ENCODE measurements at places on chromosomes 12 and 14.

GRCh38 chr14:91983588-91983987, 36.1 kb upstream of the FBLN5 start:
- DNase-seq = no peak

DNA sequence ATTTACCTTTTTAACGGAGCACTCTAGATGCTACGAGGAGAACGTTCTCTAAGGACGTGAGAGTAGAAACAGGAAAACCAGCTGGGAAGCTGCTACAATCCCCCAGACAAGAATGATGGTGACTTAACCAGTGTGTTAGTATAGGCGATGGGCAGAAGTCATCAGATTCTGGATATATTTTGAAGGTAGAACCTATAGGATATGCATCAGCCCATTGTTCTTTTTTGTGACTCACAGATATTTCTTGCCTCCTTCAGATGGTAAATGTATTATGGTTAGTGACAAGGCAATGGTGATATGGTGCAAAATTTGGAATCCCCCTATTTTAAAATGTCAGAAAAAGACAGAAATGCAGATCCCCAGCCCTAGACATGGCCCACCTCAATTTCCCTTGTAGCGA, 258.2 kb downstream of the PHLDA1 start:
- DNase-seq = no peak

- no peak for DNase-seq
Measured at GRCh38 chr12:47066278-47067025, 13.0 kb upstream of the PCED1B start.

GRCh38 chr14:37550511-37550910, 44.5 kb downstream of the FOXA1 start:
- DNase-seq = no peak

DNA sequence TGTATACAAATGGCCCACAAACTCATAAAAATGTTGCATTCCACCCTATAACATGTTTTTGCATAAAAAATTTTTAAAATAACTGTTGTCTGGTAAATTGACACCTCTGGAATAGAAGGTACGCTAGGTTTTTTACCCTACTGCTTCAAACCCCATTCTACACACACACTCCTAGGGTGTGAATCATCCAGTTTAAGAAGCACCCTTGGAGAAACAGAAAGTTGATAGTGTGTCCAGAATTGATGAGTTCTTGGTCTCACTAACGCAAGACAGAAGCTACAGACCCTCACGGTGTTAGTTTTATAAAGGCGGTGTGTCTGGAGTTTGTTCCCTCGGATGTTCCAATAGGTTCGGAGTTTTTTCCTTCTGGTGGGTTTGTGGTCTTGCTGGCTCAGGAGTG, 158.5 kb downstream of the KLRB1 start:
- no peak for DNase-seq

GRCh38 chr12:14959916-14960496, 1.4 kb downstream of the ARHGDIB start:
- no peak for DNase-seq

DNA sequence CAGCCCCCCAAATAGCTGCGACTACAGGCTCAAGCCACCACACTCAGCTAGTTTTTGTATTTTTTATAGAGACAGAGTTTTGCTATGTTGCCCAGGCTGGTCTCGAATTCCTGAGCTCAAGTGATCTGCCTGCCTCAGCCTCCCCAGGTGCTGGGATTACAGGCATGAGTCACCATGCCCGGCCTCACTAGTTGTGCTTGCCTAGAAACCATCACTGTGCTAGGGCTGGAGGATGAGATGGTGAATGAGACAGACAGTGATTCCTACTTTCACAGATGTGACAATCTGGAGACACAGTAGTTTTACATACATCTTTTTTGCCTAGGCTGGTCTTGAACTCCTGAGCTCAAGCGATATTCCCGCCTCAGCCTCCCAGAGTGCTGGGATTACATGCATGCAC, 7.5 kb upstream of the MSI1 start:
- DNase-seq = no peak

DNA sequence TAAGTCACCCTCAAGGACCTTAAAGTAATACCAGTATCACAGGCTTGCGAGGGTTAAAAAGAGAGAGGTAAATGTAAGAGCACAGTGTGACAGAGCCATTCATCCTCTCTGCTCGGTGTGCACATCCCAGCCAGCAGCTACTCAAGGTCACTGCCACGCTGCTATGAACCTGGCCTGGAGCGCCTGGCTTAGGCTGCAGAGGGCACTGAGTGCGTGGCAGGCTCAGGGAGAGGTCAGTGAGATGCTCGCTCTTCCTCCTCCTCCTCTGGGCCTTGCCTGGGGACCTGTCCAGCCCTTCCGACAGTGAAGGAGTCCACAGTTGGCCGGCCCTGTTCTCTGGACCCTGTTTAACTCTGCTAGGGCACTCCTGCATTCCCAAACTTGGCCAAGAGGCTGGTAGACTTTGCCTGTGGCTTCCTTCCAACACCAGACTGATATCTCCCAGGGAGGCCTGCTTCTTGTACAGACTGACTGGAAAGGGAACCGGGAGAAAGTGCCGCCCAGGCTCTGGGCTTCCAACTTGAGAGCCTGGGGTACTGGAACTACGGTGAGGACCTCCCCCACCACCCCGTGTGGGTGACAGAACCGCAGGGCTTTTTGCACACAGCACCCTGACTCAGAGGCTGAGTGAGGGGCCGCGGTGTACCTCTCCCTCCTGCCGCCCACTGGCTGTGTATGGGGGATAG, 62.6 kb upstream of the CORO1C start:
- DNase-seq = no peak

- no peak for DNase-seq
Measured at GRCh38 chr12:131012279-131013069, 58.8 kb downstream of the ADGRD1 start.

DNA sequence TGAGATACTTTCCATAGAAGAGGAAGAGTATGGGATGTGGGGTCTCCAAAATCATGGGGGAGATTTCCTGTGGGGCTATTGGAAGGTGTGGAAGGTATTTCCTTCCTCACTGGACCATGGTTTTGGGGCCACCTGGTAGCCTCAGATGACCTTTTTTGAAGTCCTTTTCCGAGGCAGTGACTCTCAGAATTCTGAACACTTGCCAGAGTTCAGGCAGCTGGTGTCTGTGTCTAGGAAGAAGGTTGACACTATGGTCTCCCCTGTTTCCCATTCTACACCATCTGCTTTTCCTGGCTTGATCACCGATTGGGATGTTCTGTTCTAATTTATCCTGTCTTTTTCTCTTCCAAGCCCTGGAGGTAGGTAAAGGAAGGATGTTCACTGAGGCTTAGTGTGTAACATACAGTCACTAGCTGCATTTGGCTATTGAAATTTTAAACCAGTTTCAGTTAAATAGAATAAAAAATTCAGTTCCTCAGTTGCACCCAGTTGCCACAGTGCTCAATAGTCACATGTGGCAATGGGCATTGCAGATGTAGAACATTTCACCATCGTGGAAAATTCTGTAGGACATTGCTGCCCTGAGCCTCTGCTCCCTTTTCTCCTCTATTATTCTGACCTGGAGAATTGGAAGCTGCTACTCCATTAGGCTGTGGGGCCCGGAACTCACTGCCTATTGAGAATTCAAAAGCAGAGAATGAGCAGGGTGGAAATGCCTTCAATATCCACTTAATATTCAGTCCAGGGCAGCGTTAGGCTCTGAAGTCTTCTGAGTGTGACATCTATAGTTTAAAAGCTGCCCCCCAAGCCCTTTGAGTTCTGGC, 11.0 kb upstream of the PLEKHG3 start:
- no peak for DNase-seq

DNA sequence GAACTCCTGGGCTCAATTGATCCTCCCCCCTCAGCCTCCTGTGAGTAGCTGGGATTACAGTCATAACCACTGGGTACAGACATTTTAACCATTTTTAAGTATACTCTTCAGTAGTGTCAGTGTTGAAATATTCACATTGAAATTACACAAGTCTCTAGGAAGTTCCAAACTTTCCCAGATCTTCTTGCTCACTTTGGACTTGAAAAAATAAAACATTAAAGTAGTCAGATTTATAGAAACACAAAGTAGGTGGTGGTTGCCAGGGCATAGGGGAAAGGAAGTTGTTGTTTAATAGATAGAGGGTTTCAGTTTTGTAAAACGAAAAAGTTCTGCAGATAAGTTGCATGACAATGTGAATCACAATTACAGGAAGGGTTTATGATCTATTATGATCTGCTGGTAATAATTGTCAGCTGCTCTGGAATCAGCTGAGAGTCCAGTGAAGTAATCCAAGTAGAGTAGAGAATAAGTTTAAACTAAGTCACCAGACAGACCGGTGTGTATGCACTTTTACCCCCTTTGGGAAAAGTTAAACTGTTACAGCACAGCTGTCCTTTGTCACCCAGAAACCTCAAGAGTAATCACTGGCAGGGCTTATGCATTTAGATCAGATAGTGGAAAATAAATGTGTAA, 27.4 kb downstream of the PCNX1 start:
- peak; percentile 14 for DNase-seq

GRCh38 chr14:70785556-70785955, 23.8 kb downstream of the MAP3K9 start:
- peak; percentile 10 for DNase-seq

GRCh38 chr14:59091976-59092375, 96.5 kb upstream of the DAAM1 start:
- DNase-seq = no peak

DNA sequence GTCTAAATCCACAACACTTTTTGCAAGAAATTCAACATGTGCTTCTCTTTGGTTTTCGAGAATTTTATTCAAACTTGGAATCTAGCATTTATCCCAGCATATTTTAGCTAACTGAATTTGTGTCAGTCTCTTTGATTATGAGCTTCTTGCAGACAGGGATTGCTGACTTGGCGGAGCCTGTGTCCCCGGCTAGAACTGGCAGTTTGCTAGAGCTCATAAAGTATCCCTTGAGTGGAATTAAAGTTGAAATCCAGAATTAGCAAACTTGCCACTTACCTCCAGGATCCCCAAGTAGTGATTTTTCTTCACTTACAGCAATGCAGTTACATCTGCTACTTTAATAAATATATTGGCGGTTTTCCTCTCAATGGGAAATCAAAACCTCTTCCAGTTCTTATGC, 306.9 kb downstream of the AACS start:
- DNase-seq = no peak

GRCh38 chr12:122886851-122887818, 8.8 kb downstream of the VPS37B start:
- peak; percentile 86 for DNase-seq

DNA sequence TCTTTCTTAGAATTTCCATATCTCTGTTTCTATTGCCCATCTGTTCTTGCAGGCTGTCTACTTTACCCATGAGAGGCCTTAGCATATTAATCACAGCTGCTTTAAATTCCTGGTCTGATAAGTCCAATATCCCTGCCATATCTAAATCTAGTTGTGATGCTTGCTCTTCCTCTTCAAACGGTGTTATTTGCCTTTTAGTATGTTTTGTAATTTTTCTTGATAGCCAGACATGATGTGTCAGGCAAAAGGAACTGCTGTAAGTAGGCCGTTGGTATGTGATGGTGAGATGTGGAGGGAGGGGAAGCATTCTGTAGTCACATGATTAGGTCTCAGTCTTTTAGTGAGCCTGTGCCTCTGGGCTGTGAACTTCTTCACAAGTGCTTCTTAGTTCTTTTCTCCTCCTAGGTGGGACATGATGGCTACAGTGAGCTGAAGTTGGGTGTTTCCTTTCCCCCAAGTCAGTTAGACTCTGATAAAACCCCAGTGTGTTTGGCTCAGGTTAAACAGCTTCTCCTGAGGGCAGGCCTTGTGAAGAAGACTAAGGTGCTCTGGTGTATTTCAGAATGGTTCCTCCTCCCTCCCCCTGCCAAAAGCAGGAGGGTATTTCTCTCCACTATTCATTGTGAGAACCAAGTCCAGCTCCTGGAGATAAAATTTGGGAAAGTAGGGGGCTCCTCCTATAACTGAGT, 195.9 kb upstream of the PARP11 start:
- DNase-seq = no peak

DNA sequence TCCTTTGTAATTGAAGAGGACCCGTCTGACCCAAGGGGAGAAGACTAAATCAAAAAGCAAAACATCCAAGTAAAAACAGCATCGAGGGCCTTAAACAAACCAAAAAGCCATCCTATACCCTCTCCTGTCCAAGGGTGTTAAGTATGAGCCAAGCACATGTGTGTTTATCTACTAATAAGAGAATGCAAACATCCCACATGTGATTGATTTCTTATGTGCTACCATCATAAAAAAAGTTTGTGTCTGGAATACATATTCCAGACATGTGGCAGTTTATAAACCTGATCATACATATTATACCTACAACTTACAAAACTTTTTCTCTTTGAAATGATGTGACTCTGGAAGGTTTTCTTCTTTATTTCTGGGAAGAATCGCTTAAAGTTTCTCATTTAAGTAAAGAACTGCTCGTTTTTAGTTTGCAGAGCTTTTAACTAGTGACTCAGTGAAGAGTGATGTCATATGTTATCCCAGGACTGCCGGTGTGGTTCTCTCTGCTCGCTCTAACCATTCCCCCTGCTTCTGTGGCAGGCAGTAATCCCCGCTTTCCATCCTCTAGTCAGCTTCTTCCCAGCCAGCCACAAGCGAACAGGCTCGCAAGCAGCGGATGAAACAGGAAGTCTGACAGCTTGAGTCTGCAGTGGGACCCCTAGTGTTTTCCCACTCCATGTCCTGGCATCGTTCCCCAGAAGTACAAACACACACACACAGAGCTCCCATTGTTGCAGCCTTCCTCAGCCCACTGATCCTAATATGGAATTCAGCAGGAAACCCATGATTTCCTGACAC, 431 bp upstream of the RHOJ start:
- peak; percentile 94 for DNase-seq

- peak; percentile 88 for DNase-seq
Measured at GRCh38 chr12:14403711-14404196, 38.3 kb downstream of the ATF7IP start.

GRCh38 chr12:101608301-101609133, 13.7 kb downstream of the MYBPC1 start:
- DNase-seq = no peak

- no peak for DNase-seq
Measured at GRCh38 chr14:22995889-22996625, 13.7 kb upstream of the AJUBA start.

DNA sequence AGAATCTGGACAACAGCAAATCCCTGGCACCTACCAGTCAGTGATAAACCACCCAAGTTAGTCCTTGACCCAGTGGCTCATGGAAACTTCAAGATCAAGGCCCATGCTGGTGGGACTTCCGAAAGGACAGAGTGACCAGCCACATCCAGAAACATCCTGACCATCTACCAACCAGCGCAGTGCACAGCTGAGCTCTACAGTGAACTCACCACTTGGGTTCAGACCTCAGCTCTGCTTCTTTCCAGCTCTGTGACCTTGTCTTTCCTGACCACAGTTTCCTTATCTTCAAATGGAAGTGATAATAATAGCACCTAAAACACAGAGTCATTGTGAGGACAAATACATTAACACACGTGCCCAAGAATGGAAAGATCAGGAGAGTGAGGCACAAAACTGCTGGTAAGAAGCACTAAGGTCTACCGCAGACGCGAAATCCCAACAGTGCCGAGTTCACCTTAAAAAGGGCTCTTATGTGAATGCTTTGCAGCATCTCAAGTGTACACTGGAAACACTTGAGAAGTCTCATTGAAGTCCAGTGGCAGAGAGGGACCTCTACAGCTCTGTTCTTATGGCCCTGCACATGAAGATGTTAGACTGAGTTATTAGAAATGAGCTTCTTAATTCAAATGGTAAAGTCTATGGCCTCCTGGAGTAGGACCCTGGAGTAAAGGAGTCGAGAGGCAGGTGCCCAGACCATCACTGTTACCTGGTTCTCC, 128.8 kb downstream of the CCDC60 start:
- DNase-seq = no peak

- DNase-seq = no peak
Measured at GRCh38 chr12:108792361-108793292, 61.3 kb upstream of the CORO1C start.

Data from kidney glomerular epithelial cell (primary cell).